ENCODE measurements at places on chromosomes 2 and 18.

DNA sequence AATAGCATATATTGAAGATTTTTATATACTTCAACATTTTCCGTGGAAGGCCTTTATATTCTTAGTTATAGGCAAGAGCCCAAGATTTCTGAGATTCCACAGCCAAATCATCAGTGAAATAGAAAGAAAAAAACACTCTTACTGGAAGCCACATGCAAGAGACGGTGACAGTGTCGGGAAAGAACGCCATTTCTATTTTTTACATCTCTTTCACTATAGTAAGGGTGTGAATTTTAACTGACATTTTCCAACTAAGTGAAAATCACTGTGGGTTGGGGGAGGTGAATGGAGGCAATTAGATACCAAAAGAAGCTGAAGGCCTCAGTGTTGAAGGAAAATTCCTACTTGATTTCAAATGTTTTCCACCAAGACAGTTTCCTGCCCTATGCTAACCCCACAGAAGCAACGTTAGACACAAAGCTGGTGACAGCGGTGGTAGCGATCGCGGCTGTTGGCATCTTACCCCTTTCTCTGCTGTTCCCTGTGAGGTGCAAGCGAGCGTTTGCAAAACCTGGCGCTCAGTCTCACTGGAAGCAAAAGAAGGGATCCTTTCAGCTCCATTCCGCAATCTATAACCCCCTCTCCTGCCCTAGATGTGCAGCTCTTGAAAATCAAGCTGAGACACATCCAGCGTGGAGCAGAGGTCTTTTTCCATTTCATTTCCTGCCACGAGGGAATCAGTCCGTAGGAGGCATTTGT is 20.0 kb downstream of the ID2 start:
- no peak for DNase-seq

DNA sequence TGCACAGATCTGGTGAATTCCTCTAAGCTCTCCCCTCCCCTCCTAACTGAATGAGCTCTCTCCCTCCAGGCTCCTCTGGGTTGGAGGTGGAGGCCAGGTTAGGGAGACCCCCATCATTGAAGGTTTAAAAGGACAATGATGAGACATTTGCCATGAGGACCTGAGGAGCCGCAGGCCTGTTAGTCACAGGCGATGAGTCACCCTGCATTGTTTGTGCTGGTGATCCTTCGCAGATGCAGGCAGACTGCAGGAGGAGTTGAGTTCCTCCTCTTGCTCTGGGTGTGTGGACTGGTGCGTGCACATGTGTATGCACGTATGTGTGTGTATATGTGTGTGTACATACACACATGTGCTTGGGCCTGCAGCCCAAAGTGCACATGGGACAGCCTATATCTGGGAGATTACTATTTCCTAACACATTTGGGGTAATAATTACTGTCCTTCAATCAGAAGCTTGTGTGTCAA is 42.0 kb downstream of the MCFD2 start:
- peak; percentile 94 for DNase-seq

DNA sequence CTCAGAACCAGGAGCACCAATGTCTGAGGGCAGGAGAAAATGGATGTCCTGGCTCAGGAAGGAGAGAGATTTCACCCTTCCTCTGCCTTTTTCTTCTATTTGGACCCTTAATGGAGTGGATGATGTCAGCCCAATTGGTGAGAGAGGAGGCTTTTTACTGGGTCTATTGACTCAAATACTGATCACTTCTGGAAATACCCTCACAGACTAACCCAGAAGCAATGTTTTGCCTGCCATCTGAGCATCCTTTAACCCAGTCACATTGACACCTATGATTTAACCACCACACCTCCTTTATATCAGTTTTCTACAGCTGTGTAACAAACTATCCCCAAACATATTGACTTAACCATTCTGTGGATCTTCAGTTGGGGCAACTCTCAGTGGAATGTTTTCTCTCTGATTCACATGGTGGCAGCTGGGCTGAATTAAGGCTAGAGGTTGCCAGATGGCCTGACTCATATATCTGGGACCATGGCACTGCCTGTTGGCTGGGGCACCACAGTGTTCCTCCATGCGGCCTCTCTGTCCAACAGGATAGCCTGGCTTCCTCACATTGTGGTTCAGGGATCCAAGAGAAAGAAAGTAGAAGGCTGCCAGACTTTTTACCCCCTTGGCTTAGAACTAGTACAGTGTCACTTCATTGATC is 18.2 kb upstream of the MBOAT2 start:
- DNase-seq = no peak

DNA sequence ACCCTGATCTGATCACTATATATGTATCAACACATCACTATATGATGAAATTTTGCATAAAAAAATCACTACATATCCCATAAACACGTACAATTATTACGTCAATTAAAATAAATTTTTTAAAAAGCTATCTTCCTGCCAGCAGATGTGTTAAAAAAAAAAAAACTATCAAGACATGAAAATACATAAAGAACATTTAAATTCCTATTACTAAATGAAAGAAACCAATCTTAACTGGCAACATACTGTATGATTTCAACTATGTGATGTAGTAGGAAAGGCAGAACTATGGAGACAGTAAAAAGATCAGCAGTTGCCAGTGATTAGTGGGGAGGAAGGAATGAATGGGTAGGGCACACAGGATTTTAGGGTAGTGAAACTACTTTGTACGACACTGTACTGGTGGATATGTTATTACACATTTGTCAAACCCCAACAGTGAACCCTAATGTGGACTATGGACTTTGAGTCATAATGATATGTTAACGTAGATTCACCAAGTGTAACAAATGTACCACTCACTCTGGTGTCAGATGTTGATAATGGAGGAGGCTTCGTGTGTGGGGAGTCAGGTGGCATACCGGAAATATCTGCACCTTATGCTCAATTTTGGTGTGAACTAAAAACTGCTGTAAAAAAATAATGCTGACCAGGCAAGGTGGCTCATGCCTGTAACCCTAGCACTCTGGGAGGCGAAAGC is 27.4 kb downstream of the USP34 start:
- no peak for DNase-seq

GRCh38 chr2:65661980-65662653 is 229.7 kb upstream of the SPRED2 start:
- no peak for DNase-seq

GRCh38 chr2:239399921-239400595 is 762 bp downstream of the HDAC4 start:
- no peak for DNase-seq

DNA sequence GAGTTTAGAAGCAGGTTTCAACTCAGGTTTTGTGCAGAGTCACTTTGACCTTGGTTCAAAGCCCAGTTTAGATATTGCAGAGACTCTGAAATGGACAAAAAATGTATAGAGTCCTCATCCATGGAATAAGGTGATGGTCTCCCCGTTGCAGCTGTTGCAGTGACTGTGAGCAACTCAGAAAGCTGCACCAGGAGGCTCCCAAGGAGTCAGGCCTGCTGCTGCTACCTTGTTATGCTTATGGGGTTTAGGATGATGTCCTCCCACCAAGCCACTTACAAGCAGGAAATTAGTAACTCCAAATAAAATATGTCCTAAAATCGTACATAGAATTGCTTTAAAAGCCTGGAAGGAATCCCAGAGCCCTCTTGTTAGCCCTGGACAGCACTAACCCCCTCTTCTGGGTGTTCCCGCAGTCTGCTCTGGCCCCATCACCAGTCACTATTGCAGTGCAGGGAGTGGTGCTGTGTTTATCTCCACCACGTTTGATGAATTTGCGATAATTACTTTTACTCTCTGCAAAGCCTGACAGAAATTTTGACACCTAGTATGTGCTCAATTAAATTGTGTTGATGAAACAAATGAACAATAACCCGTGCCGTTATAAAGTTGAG is 189.0 kb downstream of the CNTNAP5 start:
- no peak for DNase-seq

DNA sequence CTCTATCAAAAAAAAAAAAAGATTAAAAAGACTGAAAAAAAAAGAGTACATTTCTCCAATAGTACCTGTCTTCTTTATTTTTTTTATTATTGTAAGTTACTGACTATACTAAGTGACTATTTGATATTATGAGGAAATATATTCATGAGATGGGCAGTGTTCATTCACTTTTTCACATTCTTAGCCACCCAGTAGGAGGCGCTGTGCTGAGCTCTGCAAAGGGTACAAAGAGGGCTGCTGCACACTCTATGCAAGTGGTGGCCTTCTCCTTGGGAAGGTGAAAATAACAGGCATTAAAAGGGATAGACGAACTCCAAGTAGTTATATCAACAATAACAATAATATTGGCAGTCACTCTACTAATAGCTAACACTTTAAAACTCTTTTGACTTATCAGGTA is 1034.9 kb upstream of the FANCL start:
- no peak for DNase-seq

DNA sequence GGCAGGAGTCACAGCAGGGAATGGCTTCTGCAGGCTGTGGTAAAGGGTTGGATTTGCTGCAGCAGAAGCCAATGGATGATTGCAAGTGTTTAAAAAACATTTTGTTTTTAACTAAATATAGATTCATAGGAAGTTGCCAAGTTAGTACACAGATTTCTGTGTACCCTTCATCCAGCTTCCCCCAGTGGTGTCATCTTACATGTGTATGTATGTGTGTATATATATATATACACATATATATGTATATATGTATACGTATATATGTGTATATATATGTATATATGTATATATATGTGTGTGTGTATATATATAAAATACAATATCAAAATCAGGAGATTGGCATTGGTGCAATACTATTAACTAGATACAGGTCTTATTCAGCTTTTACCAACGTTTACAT is 19.2 kb upstream of the FAM124B start:
- no peak for DNase-seq

DNA sequence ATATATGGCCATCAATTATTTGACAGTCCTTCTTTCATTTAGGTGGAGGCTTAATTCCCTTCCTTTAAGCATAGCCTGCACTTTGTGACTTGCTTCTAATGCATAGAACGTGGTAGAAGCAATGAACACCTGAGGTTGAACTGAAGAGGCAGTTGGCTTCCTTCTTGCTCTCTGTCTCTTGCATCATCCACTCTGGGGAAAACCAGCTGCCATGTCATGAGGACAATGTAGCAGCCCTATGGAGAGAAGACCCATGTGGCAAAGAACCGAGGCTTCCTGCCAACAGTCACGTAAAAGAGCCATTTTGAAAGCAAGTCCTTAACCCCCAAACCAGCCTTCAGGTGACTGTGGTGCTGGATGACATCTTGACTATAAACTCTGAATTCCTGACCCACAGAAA is 46.8 kb downstream of the ATOH8 start:
- DNase-seq = no peak

- DNase-seq = no peak
Observed at GRCh38 chr2:50782543-50782942, 249.4 kb downstream of the NRXN1 start.

DNA sequence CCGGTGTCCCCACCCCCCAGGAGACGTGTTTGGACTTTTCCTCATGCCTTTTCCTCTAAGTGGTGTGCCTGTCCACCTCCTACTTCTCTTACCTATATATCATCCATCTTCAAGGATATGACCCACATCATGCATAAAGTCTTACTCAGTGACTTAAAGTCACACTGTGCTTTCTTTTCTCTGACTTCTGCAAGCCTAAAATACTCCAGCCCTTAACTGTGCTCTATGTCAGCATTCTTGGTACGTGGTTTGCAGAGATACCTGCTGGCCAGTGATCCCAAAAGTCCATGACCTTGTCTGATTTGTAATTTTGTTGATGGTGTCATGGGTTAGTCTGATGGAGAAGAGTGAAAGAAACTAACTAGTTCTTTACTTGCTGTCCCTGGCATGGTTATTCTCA is 393.6 kb upstream of the NRP2 start:
- DNase-seq = no peak
